ENCODE measurements at places on chromosomes 3 and 15. TPM values are rescaled to one million over a fixed set of nuclear protein-coding genes. Genes with fewer than 3 reads are reported as not detected.
A peak's percentile ranks its signal among the peaks of the same experiment; 100 is the strongest.

XXYLT1 gene
- 14.2 TPM for total RNA-seq

DNA sequence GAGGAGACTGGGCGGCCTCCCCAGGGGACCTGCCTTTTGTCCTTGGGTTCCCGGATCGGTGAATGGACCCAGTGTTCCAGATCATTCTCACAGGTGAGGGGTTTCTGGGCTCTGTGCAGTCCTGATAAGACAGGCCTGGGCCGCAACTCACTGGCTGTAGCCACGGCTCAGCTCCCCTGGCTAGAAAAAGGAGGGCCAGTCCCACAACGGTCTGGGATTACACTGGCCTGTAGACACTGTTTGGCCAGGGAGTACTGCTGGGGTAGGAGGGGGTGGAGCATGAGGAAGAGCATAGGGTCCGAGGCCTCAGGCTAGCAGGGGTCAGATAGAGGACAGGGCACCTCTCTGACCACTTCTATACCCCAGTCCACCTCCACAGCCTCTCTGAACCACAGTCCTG, 21.0 kb upstream of the TICRR start:
- DNase-seq: no peak

DNA sequence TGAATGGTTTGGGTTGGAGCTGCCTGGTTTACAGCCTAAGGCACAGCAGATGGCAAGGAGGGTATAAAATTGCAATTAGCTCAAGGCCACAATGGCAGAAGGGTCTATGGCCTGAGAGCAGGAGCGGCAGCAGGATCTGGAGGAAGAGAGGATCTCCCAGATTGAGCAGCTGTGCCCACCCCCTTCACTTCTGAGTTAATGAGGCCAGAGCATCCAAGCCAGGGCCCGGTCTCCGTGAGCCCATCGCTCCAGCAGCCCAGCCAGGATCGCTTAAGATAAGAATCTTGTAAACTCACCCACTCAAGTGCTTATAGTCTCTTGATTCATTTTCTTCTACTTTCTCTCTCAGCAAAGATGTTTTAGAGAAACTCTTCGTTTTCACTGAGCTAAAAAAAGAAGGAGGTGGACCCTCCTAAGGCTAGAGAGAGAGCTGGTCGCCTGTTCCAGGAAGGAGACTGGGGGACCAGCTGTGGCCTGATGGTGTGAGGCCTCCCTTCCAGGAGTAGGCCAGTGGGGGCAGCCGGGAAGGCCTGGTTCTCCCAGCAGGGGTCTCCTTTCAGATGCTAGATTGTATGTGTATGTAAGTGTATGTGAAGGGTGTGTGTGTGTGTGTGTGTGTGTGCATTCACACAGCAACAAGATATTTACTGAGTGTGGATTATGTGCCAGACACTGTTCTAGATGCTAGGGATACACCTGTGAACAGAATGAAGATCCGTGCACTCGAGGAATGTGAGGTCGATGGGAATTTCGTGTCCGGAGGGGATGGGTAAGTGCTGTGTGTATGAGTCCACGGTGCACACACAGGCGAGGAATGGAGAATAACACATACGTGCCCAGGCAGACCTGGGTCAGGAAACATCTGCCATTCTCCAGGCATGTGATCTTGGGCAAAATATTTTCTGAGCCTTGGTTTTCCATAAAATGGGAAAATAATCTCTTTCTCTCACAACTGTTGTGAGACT, 18.6 kb downstream of the MAGEF1 start:
- no peak for DNase-seq

CCDC174 gene
- 22.4 TPM for total RNA-seq

- DNase-seq: no peak
These were observed 197.0 kb upstream of the KCNH8 start for GRCh38 chr3:18951333-18951732.

GRCh38 chr15:52277575-52277974, 18.0 kb downstream of the MYO5C start:
- no peak for DNase-seq

DNA sequence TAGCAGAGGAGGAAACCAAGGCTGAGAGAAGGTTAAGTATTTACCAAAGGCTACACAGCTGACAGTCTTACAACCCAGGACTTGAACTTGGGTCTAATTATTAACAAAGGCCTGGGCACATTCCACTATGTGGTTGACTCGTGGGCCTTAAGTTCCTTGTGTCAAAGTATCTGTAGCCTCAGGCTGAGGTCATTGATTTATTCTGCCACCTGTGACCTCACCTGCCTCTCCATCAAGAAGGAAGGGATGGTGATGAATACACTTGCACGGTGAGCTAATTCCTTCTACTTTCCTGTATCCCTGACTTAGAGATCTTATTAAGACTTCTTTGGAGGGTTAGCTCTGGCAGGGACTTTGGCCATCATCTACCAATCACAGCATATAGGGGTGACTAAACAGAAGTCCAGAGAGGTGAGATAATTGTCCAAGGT, 19.9 kb upstream of the LRRC58 start:
- no peak for DNase-seq

GPR149 gene
- not detected for total RNA-seq

GRCh38 chr3:179898024-179898423, 138.7 kb downstream of the PEX5L start:
- peak; percentile 60 for DNase-seq

GRCh38 chr15:57152666-57153539, 223.4 kb upstream of the CGNL1 start:
- no peak for DNase-seq

DNA sequence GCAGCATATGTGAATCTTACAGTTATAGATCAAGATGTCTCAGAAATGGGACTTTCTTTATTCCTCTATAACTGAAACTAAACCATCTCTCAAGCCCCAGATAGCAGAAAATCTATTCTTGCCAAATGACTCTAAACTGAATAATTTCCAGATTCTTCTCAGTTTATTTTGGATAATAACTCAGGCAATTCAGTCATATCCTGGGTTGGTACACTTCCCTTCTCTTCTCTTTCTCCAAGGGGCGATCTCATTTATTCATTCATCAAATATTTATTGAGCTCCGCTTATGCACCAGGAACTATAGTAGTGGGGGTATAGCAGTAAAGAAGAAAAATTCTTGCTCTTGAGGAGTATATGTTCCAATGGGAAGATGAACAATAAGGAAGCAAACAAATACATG, 13.5 kb upstream of the PCOLCE2 start:
- no peak for DNase-seq

RGMA gene
- total RNA-seq: 4.5 TPM

- no peak for DNase-seq
These were observed 3.8 kb upstream of the GABRR3 start for GRCh38 chr3:98038876-98039275.
